NCI-H187 treated with DMSO at 0.1 percent for 48 hours (cell line): ENCODE measurements at places on chromosomes 11 and 22.

DNA sequence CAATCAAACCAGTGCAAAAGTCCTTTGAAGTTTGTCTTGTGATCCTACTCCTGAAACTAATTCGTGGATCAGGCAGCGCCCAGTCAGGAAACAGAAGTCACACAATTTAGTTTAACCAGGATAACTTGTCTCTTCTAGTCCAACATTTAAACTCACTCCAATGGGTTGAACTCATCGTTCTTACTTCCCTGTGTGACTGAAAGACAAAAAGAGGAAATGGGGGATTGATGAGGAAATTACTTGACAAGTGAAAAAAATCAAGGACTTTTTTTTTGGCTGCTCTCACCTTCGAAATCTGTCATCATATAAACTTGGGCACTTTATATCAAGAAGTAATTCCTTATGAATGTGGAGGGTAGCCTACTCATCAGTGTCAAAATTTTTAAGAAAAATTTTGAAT, 78.4 kb downstream of the HSD17B12 start:
- DNase-seq = no peak

DNA sequence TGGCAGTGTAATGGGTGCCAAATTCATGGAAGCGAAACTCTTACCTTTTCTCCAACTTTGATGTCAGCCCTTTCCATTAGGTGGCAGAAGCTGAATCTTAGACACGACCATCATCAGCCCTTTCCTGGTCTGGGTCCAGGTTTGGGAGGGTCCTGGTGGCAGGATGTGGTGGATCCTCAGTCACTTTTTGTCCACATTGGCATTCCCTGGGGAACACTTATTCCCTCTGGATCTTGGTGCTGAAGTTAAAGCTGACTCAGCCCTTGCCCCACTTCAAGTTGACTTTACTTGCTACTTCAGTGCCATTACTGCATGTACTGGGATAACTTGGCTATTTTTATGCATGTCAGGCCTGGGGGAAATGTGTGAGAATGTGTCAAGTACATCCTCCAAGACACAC, 16.6 kb upstream of the NTM start:
- DNase-seq = no peak

DNA sequence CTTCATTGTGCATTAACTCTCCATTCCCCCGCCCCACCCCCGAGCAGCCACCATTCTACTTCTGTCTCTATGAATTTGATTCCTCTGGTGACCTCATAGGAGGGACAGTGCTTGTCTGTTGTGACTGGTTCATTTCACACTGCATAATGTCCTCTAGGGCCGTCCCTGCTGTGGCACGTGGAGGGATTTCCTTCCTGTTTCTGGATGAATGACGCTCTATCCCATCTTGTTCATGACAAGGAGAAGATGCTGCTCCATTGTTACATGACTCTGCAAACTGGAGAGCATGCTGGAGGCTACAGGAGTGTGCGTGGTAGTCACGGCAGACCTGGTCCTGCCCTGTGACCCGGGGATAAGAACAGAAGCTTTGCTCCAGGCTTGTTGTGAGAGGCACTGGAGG, 61.3 kb downstream of the RTL6 start:
- DNase-seq = no peak

DNA sequence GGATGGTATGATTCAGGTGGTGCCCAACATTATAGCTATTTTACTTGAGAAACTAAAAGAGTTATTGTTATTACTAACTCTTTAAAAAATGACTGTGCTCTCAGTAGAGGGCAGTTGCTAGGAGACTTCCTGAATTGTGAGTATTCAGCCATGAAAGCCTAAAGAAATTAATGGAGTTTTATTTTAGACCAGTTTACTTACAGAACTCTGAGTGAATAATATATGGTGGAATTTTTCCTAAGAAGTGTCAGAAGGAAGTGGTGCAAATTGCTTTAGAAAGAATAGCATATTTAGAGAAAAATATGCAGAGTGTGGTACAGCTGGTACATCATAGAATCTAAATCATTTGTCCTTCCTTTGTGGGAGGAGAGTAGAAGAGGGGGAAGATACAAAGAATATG, 689.9 kb upstream of the CCDC90B start:
- no peak for DNase-seq

DNA sequence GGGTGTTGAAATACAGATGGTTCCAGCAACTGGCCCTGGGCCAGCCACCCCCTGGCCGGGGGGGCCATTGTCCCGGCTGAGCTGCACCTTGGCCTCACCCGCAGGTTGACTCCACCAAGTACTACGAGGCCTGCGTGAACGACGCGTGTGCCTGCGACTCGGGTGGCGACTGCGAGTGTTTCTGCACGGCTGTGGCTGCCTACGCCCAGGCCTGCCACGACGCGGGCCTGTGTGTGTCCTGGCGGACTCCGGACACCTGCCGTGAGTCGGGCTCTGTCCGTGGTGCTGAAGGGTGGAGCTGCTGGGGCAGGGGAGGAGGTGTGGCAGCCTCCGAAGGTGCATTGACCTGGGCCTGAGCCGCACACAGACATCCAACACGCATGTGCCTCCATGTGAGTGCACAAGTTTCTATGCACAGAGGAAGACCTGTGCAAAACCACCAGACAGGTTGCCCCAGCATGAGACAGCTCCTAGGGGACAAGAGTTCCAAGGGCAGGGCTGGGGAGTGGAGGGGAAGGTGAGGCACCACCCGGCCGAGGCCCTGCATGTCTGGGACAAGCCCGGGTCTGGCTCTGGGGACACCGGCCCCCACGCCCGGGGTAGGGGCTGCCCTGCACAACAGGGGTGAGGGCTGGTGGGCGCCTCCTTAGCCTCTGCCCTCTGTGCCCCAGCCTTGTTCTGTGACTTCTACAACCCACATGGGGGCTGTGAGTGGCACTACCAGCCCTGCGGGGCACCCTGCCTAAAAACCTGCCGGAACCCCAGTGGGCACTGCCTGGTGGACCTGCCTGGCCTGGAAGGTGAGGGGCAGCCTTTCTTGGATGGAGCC, 16.1 kb downstream of the MUC5B start:
- no peak for DNase-seq

DNA sequence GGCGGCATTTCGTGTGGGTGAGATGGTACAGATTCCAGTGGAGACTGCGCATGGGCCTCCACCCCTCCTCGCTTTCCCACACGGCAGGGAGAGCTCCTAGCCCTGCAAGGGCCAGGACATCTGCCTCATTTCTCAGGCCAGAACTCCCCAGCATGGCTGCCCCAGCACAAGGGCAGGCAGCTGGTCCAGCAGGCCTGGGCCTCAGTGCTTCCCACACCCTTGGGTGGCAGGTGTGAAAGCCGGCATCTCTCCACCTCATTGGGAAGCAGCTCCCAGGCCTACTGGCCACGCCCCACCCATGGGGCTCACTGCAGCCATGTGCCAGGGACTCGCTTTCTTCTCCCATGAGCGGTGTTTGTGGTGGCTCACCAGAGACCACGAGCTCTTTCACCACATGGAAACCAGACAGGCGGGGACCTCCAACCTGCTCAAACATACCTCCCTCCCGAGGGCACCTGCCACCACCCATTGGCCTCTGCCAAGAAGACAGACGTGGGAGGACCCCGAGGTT, 79.1 kb downstream of the NAT10 start:
- no peak for DNase-seq

- DNase-seq = no peak
These were observed 98.2 kb upstream of the BID start for GRCh38 chr22:17872471-17872870.

GRCh38 chr11:72781313-72782080, 12.3 kb downstream of the STARD10 start:
- no peak for DNase-seq

GRCh38 chr11:126363706-126364248, 8.3 kb downstream of the ST3GAL4 start:
- no peak for DNase-seq

GRCh38 chr11:33721426-33721825, 14.8 kb downstream of the CD59 start:
- DNase-seq = no peak
